ENCODE measurements at places on chromosomes 5 and 9.

DNA sequence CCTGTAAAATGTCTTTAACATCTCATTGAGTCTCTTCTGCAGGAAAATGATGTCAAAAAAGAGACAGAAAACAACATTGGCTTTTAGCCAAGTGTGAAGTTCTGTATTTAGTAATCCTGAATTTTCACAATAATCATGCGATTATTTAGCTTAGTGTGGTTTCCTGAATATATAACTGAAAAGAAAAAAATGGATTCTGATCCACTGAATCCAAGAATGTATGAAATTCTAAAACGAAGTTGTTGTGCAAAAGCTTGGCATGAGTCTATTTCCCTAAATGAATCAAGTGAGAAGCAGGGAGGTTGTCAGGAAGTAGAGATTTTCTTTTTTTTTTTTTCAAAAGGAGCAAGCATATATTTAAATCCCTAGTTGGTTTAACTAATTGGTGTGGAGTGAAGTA lies 145.9 kb upstream of the CDH6 start:
- no peak for DNase-seq

DNA sequence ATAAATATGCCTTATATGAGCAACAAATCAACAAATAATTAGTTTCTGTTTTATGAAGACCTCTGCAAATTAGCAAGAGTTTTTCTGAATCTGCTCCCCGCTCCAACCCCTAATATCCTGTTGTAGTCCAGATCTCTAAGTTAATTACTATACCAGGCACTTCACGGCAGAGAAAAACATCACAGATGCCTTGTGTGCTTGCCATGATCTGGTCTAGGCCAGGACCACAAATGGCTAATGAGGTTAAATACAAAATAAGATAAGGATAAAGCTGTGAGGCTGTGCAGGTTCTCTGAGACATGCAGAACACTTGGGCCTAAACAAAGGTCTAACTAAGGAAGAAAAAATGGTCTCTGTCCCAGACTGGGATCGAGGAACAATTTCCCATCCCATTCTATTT lies 150.8 kb downstream of the SLIT3 start:
- no peak for DNase-seq

GRCh38 chr5:173139631-173140030 lies 4.7 kb upstream of the BNIP1 start:
- no peak for DNase-seq

- DNase-seq: no peak
Measured at GRCh38 chr5:170741801-170742200, 41.7 kb upstream of the GABRP start.

- DNase-seq: no peak
Measured at GRCh38 chr9:18939943-18940342, 93.1 kb downstream of the SAXO1 start.

DNA sequence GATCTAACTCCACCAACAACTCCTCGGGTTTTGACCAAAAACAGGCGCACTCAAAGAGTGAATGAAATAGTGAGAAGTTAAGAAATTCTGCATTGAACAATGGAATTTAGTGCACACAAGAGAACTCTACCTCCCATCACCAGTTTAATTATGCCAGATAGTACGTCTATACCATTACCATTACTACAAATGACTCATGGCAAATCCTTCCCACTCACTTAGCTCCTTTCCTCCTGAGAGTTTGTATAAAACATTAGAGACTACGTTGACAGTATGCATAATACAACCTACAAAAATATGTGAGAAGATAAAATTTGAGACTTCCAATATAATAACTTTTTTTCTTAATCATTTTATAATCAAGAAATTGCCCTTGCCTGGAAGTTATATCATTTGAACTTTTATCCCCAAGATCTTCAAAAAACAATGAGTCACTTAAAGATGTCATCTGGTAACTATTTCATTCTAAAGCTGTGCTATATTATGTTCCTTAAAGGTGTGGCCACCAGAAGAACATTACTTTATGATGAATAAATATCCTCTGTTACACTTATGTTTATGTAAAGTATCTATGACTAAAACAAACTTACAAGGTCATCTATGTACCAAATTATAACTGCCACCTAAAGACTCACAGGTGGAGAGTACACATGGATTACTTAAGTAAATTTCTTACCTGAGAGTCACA lies 297.9 kb upstream of the PTGER4 start:
- no peak for DNase-seq

DNA sequence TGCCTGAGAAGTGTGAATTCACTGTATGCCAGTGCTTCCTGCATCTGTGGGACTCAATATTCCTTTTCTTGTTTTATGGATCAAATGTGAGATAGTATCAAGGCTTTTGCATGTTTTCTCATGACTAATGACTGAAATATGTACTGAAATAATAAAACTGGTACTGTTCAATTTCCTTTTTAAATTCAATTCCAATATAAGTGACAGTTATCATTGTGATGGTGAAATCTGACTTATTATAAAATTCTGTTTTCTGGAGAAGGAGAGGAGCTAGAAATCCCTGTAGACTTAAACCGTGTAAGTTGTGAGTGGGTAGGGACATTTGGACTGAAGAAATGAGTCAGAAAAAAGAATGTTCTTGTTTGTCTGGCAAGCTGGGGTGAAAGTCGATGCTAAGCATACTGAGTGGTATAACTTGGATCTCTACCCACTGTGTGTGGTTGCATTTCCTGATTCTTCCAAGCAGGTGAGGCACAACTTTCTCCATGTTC lies 245.2 kb downstream of the EFNA5 start:
- no peak for DNase-seq

GRCh38 chr5:113510836-113511451 lies 2.5 kb upstream of the YTHDC2 start:
- DNase-seq: no peak

GRCh38 chr5:32275396-32275741 lies 37.4 kb downstream of the MTMR12 start:
- DNase-seq: no peak

DNA sequence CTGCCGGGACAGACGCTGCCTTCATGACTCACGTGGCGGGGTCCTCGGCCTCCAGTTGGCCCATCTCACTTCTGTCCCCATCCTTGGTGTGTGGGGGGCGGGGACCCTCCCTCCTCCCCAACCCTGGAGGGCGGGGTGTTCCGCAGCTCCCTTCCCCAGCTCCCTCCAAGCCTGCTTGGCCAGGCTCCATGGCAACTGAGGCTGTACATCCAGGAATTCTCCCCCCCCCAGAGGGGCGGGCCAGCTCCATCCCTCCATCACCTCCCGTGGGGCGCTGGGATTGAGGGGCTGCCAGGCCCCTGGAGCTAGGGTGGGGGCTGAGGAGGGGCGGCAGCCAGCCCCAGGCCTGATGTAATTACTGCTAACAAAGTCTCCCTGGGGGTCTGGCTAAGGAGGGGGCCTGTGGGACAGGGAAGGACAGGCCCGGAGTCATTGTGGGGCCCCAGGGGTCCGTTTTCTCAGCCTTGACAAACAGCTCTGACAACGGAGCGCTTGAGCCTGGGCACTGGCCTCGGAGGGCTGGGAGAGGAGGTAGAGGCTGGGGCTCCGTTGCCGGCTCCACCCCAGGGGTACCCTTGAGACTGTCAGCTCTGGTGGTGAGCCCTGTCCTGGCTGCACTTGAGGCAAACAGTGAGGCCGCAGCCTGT lies 8.0 kb downstream of the DIPK1B start:
- DNase-seq: no peak

DNA sequence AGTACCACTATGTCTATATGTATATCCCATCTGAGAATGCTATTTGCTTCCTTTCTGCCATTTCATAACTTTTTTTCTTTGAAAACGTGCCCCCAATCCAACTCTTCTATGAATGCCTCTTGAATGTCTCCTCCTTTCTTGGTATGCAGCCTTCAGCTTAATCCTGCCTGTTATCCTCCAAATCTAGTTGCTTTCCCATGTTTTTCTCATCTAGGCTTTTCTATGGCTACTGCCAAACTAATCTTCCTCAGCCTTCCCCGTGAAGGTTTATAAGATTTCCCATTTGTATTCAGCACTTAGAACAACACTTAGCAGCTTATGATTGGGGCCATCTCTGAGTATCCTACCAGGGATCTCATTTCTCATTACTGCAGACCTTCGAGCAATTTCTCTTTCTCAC lies 2.5 kb downstream of the TGFBR1 start:
- no peak for DNase-seq

DNA sequence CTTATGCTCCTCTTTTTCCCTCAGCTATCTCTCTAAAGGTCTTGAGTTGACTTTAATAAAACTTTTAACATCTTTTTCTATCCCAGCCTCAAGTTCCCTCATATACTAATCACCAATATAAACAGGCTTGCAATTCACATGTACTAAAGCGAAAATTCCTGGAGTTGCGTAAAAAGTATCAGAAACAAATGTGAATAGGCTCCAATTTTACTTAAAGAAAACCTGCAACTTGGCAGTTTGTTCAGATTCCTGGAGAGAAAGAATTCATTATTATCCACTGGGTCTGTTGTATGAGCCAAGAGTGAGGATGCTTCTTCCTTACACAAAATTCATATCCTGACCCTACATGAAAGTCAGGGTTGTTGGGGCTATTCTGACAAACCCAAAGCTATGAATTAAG lies 384.2 kb downstream of the DTWD2 start:
- no peak for DNase-seq

DNA sequence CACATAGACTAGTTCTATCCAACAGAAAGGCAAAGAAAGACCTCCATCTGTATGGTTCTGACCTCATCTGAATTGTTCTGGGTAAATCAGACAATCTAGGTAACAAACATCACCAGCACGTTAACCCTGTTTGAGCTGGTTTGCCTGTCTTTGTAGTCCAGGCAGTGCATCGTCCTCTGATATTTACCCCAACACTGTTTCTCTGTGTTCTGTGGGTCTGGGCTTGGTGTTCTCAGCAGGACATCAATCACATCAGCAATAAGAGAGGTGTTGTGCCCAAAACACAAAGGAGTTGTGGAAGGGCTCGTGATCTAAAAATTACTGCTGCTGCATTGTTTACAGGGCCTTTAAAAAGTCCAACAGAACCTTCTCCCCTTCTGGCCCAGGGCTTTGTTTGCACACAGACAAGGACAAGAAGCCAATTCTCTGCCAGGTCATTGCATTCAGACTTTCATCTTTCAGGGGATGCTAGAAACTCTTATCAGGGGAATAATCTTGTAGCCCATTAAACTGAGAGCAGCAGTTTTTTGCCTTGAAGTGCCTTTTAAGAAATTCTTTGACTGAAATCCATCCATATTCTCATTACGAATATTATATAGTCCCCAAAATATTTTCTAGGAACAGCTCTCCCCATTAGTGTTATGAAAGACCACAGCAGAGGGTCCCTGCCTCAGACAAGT lies 30.5 kb upstream of the MAP1B start:
- no peak for DNase-seq

DNA sequence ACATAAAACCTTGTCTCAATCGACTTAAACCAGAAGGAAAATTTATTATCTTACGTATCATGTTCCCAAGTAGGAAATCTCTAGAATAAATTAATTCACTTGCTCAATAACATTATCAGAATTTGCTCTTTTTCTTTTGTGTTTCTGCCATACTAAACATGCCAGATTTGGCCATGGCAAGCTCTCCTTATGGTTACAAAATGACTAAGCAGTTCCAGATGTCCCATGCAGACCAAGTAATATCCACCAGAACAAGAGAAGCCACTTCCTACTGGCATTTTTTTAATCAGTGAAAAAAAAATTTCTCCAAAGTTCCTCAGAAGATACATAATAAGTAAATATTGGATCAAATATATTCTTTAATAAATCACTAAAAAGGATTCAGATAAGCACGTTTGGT lies 25.2 kb upstream of the ADAMTS6 start:
- DNase-seq: no peak
